Immature natural killer cell (primary cell): ENCODE measurements at places on chromosomes 6 and 20.

DNA sequence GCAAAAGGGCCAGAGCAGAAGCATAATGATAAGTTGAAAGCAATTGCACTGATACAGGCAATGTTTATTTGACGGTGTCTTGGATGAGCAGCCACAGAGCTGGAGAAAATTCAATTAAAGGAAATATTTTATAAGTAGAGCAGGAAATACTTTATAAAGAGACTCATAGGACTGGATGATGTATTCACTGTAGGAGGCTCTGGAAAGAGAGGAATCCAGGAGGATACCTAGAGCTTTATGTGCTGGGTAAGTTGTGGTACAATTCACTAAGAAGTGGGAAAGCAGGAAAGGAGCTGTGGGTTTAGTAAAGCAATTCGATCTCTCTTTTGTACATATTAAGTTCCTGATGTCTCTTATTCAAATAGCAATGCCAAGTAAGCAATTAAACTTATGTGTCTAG, 86.3 kb downstream of the C6orf118 start:
- no peaks in the 10 kb centered on the region for H3K4me1 ChIP-seq
- H3K27me3 ChIP-seq = no peaks in the 10 kb centered on the region
- no peak overlapping the region for H3K27ac ChIP-seq
- no peak for DNase-seq

- H3K36me3 ChIP-seq = peaks cover 6% of the 10 kb centered on the region
- DNase-seq = no peak
- peaks cover 57% of the 10 kb centered on the region for H3K4me1 ChIP-seq
- no peak overlapping the region for H3K4me3 ChIP-seq
These were observed 112.6 kb downstream of the CDYL start for GRCh38 chr6:4888841-4889240.

GRCh38 chr6:104596091-104596490, 263.6 kb downstream of the HACE1 start:
- H3K27me3 ChIP-seq = peaks cover 1% of the 10 kb centered on the region
- DNase-seq = no peak
- H3K4me1 ChIP-seq = no peaks in the 10 kb centered on the region
- H3K27ac ChIP-seq = no peak overlapping the region

- no peak for DNase-seq
- no peak overlapping the region for H3K4me3 ChIP-seq
- H3K27me3 ChIP-seq = peaks cover 2% of the 10 kb centered on the region
These were observed 9.4 kb upstream of the IDH3B start for GRCh38 chr20:2673453-2673852.

DNA sequence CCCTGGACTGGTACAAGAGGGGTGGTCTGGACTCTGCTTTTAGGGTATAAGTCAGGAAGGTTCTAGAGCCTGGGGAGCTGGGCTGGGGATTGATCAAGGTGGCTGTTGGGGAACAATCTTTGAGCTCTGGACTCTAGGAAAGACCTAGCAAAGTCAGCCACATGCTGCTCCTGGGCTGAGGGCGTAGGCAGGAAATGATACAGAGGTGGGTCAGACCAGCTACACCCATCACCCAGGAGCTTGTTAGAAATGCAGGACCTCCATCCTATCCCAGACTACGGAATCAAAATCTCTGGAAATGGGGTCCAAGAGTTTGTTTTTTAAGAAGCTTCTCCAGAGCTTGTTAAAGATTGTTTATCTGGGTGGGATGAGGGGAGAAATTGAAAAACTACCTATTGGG, 9.4 kb downstream of the ADTRP start:
- no peak for DNase-seq
- no peaks in the 10 kb centered on the region for H3K36me3 ChIP-seq
- H3K4me1 ChIP-seq = no peaks in the 10 kb centered on the region

- peaks cover 4% of the 10 kb centered on the region for H3K27me3 ChIP-seq
- no peaks in the 10 kb centered on the region for H3K36me3 ChIP-seq
- DNase-seq = no peak
- H3K4me3 ChIP-seq = no peak overlapping the region
- no peak overlapping the region for H3K27ac ChIP-seq
- no peaks in the 10 kb centered on the region for H3K4me1 ChIP-seq
These were observed 592.1 kb upstream of the ARID1B start for GRCh38 chr6:156185113-156185512.

GRCh38 chr6:128303870-128304269, 216.5 kb downstream of the PTPRK start:
- no peaks in the 10 kb centered on the region for H3K36me3 ChIP-seq
- peaks cover 2% of the 10 kb centered on the region for H3K27me3 ChIP-seq
- no peak overlapping the region for H3K4me3 ChIP-seq
- no peak overlapping the region for H3K27ac ChIP-seq

DNA sequence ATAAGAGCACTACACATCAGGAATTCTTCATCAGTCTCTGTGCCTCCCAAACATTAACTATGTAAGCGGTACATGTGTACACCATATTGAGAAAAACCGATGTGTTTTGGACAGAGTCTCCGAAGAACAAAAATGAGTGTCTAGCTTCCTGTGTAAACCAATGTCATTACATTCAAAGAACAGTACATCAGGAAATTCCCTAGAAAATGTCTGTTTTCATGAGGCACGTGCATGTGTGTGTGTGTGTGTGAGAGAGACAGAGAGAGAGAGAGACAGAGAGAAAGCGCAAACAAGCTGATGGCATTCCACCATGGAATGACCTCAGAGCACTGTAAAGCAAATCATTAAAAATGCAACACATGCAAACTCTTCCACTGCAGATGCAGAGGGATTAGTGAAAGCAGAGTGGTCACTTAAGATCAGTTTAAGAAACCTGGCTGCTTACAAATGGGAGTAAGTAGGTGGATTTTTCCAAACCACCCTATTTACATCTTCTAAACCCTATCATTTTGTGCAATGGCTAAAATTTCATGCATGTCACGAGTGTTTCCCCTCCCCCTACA, 133.9 kb downstream of the HIVEP2 start:
- H3K4me3 ChIP-seq = no peak overlapping the region
- H3K4me1 ChIP-seq = peaks cover 23% of the 10 kb centered on the region
- H3K27me3 ChIP-seq = peaks cover 1% of the 10 kb centered on the region
- H3K27ac ChIP-seq = no peak overlapping the region
- peaks cover 9% of the 10 kb centered on the region for H3K36me3 ChIP-seq

DNA sequence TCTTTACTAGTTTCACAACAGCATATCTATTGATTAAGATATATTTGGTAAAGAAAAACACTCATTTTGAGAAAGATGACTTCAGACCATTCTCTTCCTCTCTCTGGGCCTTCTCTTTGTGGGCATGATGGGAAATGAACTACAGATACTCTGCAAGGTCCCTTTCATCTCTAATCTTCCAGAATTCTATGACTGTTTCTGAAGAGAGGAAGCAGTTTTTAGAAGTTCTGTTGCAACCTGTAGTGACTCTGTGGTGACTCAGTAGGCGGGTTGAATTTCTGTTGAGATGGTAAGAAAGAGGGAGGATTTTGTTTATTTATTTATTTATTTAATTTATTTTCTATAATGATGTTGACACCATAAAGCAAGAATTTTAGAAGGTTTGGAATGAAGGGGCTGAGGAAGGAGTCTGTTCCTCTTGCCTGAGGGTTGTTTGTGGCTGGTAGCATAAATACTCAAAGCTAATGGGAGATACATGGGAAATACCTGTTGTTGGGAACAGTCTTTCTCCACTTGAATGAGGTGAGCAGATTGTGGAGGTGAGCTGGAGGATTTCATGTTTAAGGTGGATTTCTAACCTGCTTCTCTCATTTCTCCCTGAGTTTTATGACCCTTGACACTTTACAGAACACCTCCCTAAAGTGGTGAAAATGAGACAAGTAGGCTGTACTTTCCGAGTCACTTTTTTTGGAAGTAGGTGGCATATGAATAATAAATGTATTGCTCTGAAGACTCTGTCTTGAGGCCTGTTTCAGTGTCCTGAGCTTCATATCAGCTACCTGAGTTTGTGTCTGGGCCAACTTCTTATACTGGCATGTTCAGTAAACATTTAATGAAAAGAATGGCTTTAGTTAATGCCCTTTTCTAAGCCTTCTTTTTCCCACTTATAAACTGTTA, 15.0 kb downstream of the ACSS2 start:
- no peak for DNase-seq
- H3K4me3 ChIP-seq = no peak overlapping the region
- no peaks in the 10 kb centered on the region for H3K4me1 ChIP-seq
- H3K36me3 ChIP-seq = no peaks in the 10 kb centered on the region
- H3K27ac ChIP-seq = no peak overlapping the region
- no peaks in the 10 kb centered on the region for H3K27me3 ChIP-seq

DNA sequence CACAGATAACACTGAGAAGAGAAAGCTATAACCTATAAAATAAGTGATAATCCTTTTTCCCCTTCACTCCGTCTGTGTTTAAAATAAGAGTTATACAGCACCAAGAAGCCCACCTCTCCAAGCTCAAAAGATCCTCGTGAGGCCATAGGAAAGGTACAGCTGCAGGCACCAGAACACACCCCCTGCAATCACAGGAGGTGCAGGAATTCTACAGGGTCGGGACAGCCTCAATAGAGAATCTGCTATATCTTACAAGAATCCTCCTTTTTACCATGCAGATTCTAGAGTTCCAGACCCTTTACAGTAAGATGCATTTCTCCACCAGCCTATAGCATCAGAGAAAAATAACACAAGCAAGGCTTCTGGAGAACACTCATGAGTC, 5.0 kb upstream of the ADGRF1 start:
- no peaks in the 10 kb centered on the region for H3K36me3 ChIP-seq
- no peak for DNase-seq
- no peaks in the 10 kb centered on the region for H3K4me1 ChIP-seq
